ENCODE measurements at places on chromosomes 1 and 21.

GRCh38 chr1:215484171-215484939 is 82.7 kb upstream of the KCTD3 start:
- no peak for DNase-seq

DNA sequence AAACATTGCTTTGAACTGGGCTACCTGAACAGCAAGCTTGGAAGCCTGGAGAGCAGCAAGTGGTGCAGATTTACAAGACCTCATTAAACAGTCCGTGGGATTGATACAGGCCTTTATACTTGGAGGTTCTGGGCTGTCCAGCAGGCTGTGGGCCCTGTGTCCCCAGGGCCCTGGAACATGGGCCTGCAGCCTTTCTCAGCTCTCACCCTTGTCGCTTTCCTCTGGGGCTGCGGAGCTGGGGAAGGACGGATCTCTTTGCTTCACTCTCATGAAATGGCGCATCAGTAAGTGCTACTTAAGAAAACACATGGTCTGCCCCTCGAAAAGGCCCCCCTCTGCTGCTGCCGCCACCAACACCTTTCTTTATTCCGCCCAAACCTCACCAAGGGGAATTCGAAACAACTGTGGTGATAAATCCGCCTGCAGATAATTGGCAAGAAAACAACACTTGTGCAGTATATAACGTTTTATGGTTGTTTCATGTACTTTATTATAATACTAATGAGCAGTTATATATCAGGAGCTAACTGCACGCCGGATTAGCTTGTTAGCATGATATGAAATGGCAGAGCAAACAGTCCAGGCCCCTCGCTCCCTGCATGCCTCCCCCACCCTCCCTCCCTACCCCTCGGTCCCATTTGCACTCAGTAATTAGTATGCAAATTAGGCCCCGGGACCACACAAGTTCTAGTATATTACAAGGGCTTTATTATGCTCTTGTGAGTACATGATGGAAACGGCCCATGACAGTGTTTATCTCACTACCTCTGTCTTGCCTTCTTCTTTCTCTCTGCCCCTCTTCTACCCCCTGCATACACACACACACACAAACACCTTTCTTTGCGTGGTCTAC is 131.5 kb downstream of the RNF220 start:
- DNase-seq: no peak

DNA sequence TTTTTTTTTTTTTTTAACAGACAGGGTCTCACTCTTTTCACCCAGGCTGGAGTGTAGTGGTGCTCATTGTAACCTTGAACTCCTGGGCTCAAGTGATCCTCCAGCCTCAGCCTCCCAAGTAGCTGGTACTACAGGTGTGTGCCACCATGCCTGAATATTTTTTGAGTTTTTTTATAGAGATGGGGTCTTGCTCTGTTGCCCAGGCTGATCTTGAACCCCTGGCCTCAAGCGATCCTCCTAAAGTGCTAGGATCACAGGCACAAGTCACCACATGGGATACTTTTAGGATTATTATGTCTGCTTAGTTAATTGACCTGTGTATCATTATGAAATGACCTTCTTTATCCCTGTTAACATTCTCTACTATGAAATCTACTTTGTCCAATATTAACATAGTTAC is 38.0 kb downstream of the RASSF5 start:
- no peak for DNase-seq

GRCh38 chr1:219066098-219066497 is 107.6 kb upstream of the LYPLAL1 start:
- no peak for DNase-seq

DNA sequence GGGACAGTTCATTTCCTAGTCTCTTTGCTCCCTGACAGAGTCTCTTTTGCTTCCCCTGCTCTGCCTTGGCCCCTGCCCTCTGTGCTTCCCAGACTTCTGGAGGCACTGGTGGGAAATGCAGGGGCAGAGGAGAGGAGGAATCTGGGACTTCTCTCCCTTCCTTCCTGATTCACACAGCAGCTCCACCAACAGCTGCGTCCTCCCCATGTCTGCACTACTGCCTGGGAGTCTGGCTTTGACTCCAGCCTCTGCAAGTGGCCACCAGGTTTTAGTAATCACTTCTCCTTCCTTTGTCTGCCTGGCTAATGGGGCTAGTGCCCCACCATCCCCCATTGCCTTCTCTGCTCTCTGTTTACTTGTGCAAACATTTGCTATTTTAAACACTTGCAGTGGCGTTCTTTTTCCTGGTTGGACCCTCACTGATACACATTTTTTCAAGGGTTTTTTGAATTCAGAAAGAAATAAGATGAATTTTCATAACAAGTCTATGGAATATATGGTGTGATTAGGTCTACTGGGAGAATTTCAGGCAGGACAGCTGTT is 21.9 kb downstream of the FASLG start:
- no peak for DNase-seq

- DNase-seq: no peak
Measured at GRCh38 chr1:161864577-161864976, 98.5 kb downstream of the ATF6 start.

GRCh38 chr1:151059109-151060006 is at the start of gene CDC42SE1:
Gene CDC42SE1, minus strand, starts transcription at chr1:151059622. Its CDS starts 3,892 bp downstream, at chr1:151055730.
- DNase-seq: peak; percentile 67

GRCh38 chr1:1630965-1631781 is 800 bp upstream of the MMP23B start:
- DNase-seq: peak; percentile 29

GRCh38 chr1:227895828-227896685 is 51.7 kb downstream of the WNT9A start:
- no peak for DNase-seq

GRCh38 chr1:108028841-108029388 is 63.9 kb upstream of the VAV3 start:
- DNase-seq: no peak

GRCh38 chr1:204326771-204327300 is 32.9 kb downstream of the PLEKHA6 start:
- no peak for DNase-seq
